ENCODE measurements at places on chromosomes 7 and 10.

DNA sequence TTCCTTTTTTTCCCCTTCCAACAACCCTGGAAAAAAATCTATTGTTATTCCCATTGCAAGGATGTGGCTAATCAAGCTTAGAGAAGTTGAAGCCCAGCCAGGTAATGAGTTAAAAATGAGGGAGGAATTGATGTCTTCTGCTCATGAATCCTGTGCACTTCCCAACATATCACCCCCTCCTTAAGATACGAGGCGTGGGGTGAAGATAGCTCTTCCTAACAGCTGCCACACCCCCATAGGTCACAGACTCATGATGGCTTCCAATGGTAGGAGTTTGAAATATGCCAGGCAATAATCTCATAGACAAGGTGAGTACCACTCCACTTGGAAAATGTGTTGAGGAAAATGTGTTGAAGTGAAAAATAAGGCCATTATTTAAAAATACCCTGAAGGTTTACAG is 71.3 kb upstream of the HECW1 start:
- DNase-seq = no peak

DNA sequence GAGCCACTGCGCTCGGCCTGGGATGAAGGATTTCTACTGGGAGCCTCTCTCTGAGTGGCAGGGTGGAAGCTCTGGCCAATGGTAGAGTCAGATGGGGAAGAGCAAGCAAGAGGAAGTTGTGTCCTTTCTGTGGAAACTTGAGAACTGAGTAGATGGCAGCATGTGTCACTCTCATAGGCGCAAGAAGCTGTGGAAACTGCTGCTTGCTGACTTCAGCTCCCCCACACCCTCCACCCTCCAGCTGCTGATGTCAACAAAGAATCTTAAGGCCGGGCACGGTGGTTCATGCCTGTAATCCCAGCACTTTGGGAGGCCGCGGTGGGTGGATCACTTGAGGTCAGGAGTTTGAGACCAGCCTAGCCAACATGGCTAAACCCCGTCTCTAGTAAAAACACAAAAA is 39.8 kb upstream of the SRGN start:
- DNase-seq = no peak

- no peak for DNase-seq
These were observed 115.7 kb downstream of the MAD1L1 start for GRCh38 chr7:2116989-2117591.

- no peak for DNase-seq
These were observed 52.5 kb downstream of the PRF1 start for GRCh38 chr10:70549962-70550458.

GRCh38 chr7:79590391-79590790 is 136.9 kb upstream of the MAGI2 start:
- no peak for DNase-seq

DNA sequence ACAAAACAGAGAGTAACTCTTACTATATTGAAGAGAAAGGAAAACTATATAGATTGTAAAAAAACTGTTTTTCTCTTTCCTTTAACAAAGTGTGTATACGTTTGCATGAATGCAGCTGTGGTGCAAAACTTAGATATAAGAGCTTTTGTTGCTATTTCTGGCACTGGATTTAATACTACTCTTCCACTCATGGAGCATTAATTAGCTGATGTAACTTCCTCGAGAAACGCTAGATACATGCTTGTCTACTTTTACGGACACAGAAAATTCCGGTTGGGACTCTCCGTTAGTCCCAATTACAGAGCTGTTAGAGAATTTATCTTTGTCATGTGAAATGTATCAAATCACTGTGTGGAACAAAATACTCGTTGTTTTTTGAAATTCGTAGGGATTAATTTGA is 135.5 kb downstream of the ZNF22 start:
- DNase-seq = no peak

DNA sequence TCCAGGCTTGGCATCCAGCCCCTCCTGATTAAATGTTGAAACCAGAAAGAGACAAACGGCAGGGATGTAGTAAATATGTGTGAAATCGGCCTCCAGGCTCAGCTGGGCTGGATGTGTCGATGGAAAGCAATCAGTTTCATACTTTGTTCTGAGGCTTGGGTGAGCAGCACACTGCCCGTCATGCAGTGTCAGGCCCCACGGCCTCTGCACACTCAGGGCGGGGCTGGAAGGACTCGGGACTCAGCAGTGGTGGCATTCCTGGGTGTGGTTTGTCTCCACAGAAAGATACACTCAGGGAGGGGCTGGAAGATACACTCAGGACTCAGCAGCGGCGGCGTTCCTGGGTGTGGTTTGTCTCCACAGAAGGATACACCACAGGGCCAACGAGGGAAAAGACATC is 22.0 kb downstream of the ADGRA1 start:
- no peak for DNase-seq

DNA sequence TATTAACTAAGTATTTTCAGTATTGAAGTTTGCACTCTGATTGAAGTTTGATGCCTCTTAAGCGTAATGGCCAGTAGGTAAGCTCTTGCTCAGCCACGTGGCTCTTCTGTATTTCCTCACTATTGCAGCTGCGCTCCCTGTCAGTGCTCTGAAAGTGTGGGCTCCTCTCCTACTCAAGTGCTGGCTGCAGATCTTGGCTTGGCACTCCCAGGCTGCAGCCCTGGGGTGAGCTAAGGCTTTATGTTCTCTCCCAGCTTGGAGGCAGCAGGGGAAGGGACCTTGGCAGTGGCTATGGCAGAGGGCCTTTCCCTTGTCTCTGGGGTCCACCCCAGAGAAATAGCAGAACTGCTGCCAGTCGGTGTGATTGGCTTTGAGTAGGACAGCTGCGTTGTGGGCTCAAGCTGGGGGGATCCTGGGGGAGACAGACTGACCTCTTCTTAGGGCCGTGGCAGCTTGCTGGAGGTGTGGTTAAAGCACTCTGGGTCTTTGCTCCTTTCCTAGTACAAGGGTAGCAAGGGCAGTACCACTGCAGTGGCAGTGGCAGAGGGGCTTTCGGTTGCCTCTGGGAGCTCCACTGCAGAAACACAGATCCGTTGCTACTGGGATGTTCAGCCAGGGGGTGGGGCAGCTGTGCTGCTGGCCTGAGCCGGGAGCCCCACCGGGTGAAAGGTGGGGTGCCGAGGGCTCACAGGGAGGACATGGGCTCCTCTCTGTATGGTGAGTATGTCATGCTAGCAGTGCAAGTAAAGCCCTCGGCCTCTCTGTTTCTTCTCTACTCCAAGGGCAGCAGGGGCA is 100.5 kb downstream of the GLCCI1 start:
- no peak for DNase-seq

DNA sequence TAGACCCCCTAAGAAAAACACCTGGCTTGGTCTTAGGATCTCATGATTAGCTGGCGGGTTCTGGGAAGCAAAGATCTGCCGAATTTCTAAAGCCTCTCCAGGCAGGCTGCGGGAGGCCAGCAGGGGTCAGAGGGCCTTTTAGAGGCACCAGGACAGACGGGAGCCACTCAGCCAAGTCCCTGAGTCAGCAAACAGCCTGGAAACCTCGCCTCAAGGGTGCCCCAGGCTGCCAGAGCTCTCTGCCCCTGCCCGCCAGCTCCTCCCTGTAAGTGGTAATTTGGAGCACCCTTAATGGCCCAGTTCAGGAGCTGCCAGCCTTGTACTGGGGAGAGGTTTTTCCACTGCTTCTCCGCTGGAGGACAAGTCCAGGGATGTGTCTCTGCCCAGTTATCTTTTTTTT is 88.7 kb downstream of the HIP1 start:
- no peak for DNase-seq
